ENCODE measurements at places on chromosomes 5 and 9.

GRCh38 chr5:73005886-73006285, 50.0 kb downstream of the FCHO2 start:
- DNase-seq: no peak

GRCh38 chr5:157369507-157369906, 90.5 kb upstream of the NIPAL4 start:
- no peak for DNase-seq

DNA sequence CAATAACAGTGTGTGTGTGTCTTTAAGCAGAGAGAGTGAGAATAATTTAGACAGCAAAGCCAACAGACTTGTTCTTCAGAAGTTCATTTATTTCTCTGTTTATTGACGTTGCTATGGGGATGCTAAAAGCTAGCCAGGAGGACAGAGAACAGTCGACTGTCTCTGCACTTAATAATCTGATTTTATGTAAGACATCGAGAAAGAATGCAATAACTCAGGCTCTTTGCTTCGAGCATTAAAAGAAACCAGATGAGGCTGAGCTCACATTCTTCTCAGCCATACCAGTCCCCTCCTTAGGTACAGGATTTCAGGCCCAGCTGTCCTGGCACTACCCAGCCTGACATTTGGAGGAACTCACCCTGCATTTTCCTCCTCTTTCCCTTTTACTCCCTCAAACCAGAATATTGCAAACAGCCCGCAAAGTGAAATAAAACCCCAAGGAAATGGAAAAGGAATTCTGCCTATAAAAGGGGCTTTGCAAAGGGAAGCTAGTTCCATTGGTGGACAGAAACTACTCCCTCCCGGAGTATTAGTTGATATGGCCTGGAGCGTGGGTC, 44.5 kb upstream of the DPYSL3 start:
- no peak for DNase-seq

DNA sequence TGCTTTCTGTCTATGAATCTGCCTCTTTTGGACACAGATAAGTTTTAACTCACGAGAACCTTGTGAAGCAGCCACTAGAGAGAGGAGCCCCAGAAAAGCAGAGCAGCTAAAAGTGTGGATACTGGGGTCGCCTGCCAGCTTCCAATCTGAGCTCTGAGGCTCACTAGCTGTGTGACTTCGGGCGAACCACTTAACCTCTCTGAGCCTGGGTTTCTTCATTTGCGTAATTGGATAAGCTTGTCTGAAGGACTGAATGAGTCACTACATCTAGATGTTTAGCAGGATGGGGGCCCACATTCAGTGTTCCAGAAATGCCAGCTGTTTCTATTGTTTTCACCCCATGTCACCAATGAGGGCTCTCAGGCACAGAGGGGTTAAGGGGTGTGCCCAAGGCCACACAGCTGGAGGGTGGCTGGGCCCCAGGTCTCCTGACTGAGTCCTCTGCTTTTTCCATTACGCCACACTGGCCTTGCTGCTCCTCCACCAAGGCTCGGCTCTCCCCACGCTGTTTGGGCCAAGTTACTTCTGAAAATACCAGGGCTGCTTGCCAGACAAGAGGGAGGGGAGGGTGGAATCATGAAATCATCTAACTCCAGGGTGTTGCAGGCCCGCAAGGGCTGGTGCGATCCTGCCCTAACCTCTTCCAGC, 36.2 kb downstream of the SH3PXD2B start:
- DNase-seq: no peak

GRCh38 chr9:132744881-132745755, 74.9 kb downstream of the GTF3C4 start:
- no peak for DNase-seq

GRCh38 chr5:125209650-125210049, 463.2 kb upstream of the ZNF608 start:
- DNase-seq: no peak

DNA sequence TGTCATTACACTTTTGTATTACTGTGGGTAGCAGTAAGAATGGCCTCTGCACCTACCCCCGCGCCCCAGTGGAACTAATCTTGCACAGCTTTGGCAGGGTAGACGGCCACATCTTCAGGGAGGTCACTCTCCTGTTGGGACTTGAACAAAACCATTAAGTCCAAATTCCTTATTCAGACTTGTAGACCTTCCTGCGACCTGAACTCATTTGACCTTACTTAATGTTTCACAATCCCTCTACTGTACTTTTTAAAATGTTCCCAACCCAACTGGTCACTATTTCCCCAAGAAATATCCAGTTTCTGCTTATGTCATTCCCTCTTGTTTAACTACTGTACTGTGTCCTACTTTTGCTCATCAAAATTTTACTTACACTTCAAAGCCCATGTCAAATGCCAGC, 5.3 kb upstream of the FAM120AOS start:
- no peak for DNase-seq

DNA sequence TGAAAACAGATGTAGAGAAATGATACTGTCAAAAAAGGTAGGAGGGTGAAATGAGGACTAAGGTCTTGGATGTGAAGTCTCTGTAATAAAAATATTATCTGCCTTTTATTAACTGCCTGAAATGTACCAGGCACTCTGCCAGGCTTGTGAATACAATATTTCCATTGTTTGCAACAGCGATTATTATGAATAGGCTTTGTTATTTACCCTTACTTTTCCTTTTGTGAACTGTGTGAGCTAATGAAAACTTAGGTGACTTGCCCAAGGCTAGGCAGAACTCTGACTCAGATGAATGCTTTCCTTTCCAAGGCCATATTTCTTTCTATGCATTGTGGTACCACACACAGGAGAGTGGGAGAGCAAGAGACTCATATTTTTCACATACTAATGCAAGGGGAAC, 204.1 kb downstream of the CDH12 start:
- DNase-seq: no peak

- DNase-seq: no peak
Measured at GRCh38 chr9:110815361-110815760, 146.8 kb downstream of the MUSK start.

- no peak for DNase-seq
Measured at GRCh38 chr5:125536582-125536981, 790.1 kb upstream of the ZNF608 start.

GRCh38 chr9:70491426-70492318, 77.2 kb upstream of the KLF9 start:
- DNase-seq: no peak

GRCh38 chr5:146872188-146872587, 6.4 kb downstream of the PPP2R2B start:
- DNase-seq: no peak

- DNase-seq: no peak
Measured at GRCh38 chr5:35847961-35848360, 8.7 kb upstream of the IL7R start.

DNA sequence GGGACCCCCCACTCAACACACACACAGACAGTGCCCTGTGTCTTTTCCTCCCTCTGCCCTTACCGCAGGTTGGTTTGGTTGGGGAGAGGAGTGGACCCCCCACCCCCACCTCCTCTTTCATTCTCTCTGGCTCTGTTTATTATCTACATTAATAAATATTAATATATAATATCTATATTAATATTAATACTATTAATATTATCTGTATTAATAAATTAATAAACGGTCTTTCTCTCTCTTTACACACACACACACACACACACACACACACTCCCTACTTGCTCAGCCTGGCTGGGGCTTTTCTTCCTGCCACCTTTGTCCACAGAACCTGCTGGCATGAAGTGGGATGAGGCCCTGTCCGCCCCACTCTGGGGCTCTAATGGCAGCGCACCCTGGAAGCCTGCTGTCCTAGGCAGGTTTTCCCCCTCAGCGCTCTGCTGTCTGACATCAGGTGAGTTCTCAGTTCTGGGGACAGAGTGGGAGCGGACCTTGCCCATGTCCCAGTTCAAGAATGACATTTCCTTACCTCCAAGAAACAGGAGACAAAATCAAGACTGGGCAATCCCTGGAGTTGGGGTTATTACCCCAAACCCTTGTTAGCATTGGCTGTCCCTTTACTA, 10.5 kb upstream of the SMIM32 start:
- no peak for DNase-seq

- no peak for DNase-seq
Measured at GRCh38 chr9:82865524-82865923, 197.4 kb downstream of the RASEF start.

GRCh38 chr5:139287890-139288635, 5.5 kb upstream of the MATR3 start:
- DNase-seq: no peak

GRCh38 chr5:93915142-93915553, 173.7 kb upstream of the POU5F2 start:
- no peak for DNase-seq

DNA sequence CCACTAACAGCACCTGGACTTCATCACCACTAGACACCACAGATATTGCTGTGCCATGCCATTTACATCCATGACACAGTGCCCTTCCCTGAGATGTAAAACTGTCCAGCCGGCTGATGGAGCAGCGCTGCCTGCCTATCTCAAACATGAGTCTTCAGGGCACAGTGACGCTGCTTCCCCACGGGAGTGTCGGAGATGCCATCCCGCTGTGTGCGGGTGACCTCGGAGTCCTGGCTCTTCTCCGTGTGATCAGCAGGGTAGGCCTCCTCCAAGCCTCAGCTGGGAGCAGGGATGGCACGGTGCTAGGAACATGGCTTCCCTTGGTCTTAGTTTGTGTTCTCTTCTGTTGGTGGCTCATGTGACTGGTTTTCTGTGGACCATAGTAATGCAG, 130.3 kb upstream of the FAM120A start:
- DNase-seq: no peak

DNA sequence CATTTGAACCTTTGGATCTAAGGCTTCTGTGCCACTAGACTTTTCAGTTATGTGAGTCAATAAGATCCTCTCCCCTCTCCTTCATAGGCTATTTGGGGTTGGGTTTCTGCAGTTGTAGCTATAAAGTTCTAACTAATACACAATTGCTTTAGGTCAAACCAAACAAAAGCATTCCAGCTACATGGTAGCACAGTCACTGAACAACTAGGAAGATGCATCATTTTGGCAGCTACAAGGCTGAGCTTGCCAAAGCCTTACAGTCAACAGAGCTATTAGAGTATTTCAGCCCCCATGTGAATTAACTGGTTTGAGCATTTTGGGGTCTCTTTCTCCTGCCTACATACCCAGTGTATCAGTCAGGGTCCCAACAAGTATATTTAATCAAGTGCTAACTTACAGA, 234.6 kb downstream of the ZNF608 start:
- no peak for DNase-seq

All from stimulated activated CD8-positive, alpha-beta memory T cell treated with anti-CD3 and anti-CD28 coated beads, Interleukin-4, amount 100 ng/mL, for 48 hours (primary cell).